ENCODE measurements at places on chromosomes 1 and 21.

DNA sequence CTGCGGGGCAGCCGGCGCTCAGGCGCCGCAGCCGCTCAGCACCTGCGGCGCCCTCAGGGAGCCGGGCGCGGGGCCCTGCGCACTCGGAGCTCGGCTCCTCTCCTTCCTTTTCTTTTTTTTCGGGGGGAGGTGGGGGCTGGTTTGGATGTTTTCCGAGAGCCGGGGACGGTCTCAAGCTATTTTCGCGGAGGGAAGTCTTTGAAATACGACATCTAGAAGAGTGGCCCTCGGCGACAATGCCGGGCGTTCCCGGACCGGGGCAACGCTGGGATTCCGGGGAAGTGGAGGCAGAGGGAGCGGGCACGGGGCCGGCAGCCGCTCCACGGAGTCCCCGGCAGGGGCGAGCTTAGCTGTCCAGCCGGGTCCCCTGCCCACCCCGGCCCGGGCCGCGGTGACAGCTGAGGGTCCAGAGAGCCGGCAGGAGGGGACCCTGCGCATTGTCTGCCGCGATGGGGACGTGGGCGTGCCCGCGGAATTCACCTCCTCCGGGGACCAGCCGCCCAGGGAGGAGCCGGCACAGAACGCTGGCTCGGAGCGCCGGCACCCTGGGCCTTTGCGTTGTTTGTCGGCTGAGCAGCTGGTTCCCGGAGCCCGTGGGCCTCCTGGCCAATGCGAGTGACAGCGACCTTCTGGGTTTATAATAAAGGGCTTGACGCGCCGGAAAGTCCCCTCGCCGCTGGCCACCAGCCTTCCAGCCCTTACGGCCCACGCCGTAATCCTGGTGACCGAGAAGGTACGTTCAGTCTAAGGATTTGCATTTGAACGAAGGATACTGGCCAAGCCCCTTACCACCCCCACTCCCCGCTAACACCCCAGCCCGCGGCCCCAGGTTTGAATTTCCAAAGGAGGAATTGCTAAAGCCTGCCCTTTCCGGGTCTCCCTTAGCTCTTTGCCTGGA lies 582 bp downstream of the SLC37A1 start:
- no peak for DNase-seq

GRCh38 chr1:164579381-164579780 lies 20.4 kb downstream of the PBX1 start:
- no peak for DNase-seq

- peak; percentile 67 for DNase-seq
Observed at GRCh38 chr1:154837672-154838171, 32.4 kb downstream of the KCNN3 start.

GRCh38 chr1:3037281-3038040 lies 16.2 kb downstream of the ACTRT2 start:
- peak; percentile 9 for DNase-seq

GRCh38 chr1:104878203-104878909 lies 1128.7 kb downstream of the AMY1C start:
- DNase-seq: no peak

- DNase-seq: no peak
Observed at GRCh38 chr1:9211291-9211811, 23.2 kb upstream of the H6PD start.

GRCh38 chr1:232626452-232626851 lies 3.5 kb downstream of the SIPA1L2 start:
- DNase-seq: no peak

- no peak for DNase-seq
Observed at GRCh38 chr1:216804111-216804510, 80.9 kb upstream of the ESRRG start.

GRCh38 chr1:42730988-42731387 lies 9.0 kb downstream of the CLDN19 start:
- DNase-seq: no peak

GRCh38 chr1:14251871-14252270 lies 346.6 kb upstream of the KAZN start:
- DNase-seq: no peak

GRCh38 chr1:206824331-206824730 lies 41.1 kb upstream of the IL20 start:
- no peak for DNase-seq

- DNase-seq: no peak
Observed at GRCh38 chr1:76568573-76569238, 298.6 kb upstream of the ST6GALNAC5 start.
